ENCODE measurements at places on chromosomes 1 and 21.

DNA sequence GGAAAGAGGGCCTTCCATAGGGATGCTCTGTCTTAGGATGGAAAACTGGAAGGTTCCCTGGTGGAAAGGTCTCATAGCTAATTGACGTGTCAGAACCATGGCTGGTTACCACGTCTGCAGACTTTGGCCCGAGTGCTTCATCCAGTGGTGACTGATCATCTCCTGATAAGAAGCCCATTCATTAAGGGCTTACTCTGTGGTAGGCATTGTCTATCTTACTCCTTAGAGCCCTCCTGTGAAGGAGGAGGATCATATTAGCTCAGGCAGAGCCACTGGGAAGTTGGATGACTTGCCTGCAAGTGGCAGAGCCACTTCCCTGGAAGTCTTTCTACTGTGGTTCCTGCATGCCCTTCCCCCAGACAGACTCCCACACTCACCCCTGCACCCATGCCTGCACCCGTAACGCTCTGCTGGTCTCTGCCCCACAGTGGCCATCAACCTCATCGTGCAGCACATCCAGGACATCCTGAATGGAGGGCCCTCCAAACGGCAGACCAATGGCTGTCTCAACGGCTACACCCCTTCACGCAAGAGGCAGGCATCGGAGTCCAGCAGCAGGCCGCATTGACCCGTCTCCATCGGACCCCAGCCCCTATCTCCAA, 79.9 kb downstream of the UCK2 start:
- no peak for DNase-seq

GRCh38 chr1:193952778-193953374, 766.5 kb upstream of the B3GALT2 start:
- no peak for DNase-seq

DNA sequence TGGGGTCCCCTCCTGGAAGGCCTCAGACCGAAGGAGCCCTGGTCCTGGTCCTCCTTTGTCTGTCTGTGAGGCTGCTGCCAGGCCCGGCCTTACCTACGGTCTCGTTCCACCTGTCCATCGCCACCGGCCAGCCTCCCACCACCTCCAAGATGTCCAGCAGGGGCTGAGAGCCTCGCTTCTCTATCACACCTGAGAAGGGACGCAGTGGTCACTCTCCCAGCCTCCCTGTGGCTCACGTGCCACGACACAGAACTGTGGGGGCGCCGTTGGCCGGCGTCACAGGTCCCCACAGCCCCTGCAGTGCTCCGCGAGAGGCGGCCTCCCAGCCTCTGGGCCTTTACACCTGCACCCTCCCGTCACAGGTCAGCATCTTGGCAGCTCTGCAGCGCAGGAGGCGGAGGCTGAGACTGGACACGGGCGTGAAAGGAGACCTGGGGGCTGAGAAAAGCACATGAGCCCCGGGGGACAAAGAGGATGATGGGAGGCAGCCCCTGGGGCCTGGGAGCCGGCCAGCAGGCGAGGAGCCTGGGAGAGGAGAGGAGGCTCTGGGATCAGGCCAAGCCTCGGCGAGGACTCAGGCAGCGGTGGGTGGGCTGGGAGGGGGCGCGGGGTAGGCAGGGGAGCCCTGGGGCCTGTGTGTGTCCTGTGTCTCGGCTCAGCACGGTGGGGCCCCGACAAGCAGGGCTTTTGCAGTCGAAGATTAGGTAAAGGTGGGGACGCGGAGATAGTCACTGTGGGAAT, 20.5 kb downstream of the PRXL2B start:
- no peak for DNase-seq

DNA sequence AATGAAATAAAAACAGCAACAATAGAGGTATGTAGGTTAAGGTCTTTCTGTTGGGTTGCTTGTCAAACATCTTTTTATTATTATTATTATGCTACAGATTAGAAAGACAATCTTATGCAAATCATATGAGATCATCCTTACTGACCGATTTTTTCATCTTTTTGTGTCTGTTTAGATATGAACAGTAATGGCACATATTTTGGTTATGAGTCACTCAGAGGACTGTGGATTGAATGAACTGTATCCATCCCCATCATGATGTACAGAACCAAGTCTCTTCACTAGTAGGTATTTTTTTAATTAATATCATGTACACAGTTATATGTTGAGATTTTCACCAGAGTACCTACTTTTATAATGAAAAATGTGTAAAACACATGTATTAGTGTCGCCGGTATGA, 159.1 kb downstream of the CHRM3 start:
- no peak for DNase-seq

- DNase-seq: no peak
Observed at GRCh38 chr1:67522001-67522441, 91.8 kb upstream of the SERBP1 start.

DNA sequence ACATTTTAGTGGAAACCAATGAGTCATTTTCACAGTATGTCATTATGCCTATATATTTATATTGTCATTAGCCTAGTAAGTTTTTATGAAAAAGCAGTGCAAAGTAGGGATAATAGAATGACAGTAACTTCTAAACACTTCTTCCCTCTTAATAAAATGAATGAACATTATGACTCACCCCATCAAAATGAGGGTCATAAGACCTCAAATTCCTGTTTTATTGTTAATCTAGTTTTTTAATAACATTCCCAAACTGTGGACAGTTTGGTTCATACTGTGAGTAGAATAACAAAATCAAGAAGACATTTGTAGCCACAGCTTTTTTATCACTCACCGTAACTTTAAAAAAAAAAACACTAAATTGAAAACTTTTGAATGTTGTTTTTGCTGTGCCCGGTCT, 160.5 kb downstream of the LRRC40 start:
- DNase-seq: no peak
